ENCODE measurements at places on chromosomes 6 and 20.

GRCh38 chr6:124956018-124956417 is 6.2 kb upstream of the RNF217 start:
- no peak for DNase-seq

DNA sequence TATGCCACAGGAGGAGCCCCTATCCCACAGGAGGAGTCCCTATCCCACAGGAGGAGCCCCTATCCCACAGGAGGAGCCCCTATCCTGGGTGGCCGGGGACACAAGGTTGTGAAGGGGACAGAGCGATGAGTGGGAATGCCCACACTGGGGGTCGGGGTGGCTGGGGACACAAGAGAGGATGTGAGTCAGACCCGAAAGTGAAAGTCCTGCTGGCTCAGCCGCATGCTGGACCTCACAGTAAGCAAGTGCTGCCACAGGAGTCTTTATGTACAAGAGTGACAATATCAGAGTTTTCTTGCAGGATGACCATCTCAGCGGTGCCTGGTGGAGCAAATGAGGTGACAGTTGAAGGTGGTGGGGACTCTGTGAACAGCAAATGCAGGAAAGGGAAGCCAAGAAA is 93.7 kb downstream of the PSMB1 start:
- no peak for DNase-seq

GRCh38 chr6:148888856-148889255 is 142.0 kb downstream of the UST start:
- no peak for DNase-seq

DNA sequence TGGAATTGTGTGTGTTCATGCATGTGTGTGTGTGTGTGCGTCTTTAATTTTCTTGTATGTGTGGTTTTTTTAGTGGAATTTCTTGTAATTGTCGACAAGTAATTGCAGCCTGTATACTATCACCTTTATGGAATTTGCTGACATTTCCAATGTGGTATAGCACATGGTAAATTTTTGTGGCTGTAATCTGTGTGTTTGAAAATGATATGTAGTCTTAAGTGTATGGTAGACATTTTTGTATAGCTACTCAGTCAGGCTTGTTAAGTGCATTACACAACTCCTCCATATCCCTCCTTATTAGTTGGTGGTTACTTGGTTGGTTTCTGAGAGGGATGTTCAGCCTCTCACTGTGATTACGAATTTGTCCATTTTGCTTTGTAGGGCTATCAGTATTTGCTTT is 384.5 kb upstream of the HSF2 start:
- no peak for DNase-seq

- no peak for DNase-seq
Observed at GRCh38 chr6:78489874-78490273, 377.5 kb upstream of the IRAK1BP1 start.

DNA sequence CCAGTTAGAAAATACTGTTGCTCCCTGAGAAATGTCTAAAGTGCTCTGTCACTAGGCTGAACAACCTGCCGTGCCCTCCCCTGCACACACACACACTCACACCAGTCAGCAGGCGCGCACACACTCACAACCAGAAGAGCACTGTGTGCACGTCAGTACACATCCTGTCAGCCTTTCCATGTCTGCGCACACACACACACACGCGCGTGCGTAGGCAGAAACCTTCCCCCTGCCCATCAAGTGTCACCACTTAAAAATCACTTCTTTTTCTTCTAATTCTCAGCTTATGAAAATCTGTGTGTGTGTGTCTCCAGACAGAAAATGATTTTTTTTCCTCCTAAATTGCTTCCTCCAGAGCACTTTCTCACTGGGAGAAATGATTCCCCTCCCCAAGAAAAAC is 100.3 kb downstream of the EDN3 start:
- DNase-seq, result no peak

GRCh38 chr6:159250633-159251032 is 81.4 kb downstream of the FNDC1 start:
- no peak for DNase-seq

- no peak for DNase-seq
Observed at GRCh38 chr20:54608943-54609342, 133.6 kb downstream of the DOK5 start.

- no peak for DNase-seq
Observed at GRCh38 chr6:25944688-25945574, 14.4 kb upstream of the SLC17A2 start.

- no peak for DNase-seq
Observed at GRCh38 chr6:82584856-82585255, 221.2 kb downstream of the TPBG start.

DNA sequence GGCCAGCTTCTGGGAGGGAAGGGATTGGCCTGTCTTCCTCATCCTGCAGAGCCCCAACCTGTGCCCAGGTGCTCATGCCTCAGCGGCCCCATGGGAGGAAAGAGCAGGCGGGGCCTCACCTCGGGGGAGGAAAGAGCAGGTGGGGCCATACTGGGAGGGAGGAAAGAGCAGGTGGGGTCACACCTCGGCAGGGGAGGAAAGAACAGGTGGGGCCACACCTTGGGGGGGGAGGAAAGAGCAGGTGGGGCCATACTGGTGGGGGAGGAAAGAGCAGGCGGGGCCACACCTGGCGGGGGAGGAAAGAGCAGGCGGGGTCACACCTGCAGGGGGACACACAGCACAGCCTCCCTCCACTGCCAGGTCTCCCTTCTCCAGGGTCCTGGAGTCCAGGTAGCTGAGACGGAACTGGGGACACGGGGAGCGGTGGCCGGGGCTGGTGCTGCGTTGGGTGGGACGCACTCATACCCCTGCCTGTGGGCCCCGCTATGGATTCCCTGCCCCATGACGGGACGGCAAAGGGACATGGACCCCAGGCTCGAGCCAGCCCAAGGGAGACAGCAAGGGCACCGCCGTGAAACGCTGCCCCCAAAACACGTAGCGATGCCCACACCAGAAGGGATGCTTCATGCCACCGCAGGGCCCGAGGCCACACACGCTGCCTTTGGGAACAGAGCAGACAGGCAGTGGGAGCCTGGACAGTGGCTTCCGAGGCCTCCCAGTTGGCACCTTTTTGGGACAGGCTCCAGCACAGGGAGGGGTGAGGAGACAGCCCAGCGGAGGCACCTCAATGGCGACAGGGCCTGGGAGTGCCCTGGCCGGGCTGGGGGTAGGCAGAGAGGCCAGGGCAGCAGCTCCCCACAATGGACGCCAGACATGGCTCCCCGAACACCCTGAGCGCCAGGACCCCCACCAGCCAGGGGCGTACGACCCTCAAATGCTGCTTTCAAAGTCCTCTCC is 43.3 kb upstream of the CHRNA4 start:
- no peak for DNase-seq

DNA sequence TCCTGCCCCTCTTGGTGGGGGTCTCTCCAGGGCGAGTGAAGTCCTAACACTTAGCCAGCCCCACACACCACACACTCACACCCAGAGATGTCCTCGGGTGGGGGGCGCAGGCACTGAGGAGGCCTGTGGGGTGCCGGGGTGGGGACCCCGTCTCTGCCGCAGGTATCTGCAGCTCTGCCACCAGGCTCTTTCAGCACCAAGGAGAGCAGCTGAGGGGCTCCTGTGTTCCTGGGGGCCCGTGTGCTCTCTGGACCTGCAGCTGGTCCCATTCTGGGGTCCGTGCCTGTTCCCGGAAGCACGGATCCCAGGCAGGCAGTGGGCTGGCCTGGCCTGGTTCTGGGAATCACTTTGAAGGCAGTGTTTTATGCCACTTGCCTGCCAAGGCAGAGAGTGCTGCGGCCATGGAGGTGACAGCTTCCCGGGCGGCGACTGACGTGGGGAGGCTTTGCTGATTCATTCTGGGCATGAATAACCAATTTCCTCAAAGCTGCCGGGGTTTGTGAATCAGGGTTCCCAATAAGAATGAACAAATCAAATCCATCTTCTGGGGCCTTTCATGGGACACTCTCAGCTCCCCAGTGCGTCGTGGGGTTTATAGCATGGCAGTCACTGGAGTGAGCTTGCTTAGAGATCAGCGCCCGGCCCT is 54.4 kb upstream of the SLCO4A1 start:
- DNase-seq, result no peak

GRCh38 chr6:150627585-150628025 is 27.9 kb downstream of the PLEKHG1 start:
- DNase-seq, result no peak

- DNase-seq, result no peak
Observed at GRCh38 chr20:63284083-63284440, 8.9 kb upstream of the COL20A1 start.

- DNase-seq, result no peak
Observed at GRCh38 chr6:2375443-2375842, 130.0 kb upstream of the GMDS start.

DNA sequence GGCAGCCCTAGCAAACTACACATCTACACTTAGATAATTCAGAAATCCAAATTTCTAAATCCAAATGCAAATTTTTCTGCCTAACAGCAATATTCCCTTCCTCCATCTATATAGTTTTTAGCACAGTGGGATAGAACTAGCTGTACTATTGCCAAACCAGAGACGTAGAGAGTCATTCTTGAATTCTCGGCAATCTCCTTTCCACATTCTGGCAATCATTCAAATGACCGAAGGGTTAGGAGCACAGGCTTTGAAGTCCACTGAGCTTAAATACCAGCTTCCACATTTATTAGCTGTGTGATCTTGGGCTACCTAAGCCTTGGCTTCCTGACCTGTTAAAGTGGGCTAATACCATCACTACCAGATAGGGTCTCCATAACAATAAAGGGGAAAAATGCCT is 3.1 kb upstream of the RPS12 start:
- no peak for DNase-seq

DNA sequence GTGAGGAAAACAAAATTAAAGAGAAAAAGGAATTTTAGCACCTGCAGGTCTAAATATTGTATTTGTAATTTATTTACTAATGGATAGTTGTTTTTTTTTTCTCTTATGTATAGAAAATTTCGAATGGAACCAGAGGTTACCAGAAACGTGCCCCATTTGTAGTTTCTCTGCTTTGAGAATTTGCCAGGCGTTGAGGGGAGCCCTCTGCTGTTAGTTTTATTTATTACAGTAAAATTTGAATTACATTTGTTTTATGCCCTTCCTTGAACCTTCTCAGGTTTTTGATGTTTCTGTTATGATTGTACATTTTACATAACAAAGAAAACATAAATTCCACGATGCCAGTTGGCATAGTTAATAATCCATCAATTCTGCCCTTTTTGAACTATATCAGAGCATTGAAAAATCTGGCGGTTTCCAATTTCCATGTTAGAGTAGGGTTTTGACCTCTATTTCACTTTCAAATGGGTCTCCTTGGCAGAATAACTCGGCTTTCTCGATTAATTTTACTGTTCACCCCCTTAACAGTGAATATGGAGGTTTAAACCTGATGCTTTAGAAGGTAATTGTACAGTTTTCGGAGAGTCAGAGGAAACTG is 35.1 kb upstream of the RFPL4B start:
- no peak for DNase-seq

GRCh38 chr6:42404484-42404883 is 47.2 kb downstream of the TRERF1 start:
- no peak for DNase-seq

DNA sequence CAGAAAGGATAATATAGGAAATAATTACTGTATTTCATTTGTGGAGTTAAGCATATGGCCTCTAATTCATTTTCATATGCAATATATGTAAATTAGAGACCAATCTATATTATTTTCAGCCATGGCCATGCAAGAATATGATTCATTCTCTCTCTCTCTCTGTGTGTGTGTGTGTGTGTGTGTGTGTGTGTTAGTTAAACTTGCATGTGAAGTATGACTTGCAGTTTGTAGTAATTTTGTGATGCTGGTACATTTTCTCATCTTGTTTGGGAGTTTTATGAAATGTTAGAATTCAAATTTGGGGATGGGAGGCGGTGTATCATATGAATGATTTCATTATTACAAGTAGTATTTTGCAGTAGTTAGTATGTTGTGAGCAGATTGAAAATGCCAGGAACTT is 74.8 kb downstream of the JARID2 start:
- DNase-seq, result no peak

DNA sequence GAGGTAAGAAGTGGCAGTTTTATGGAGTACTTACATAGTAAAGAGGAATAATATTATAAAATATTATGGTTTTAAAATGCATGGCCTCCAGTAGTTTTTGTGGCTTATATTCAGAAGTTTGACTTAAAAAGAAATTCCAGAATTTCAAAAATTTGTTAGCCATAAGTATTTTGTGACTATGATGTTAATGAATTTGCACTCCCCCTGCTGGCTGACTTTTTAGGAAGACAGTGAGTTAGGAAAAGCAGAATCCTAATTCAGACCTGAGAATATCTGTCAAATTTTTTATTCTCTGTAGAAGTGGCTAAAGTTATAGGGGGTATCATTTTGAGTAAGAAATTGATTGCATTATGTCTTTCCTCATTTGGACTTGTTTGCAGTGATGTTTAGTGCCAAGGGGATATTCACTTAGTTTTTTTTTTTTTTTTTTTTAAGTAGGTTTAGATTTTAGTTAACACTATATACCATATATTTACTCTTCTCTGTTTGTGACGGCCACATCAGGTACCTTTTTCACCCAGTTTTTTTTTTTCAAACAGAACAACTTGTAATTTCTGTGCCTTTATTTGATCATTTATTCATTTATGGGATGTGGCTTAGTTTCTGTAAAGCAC is 40.8 kb downstream of the ZFAND3 start:
- DNase-seq, result no peak

- no peak for DNase-seq
Observed at GRCh38 chr20:63094767-63095499, 88.2 kb upstream of the BHLHE23 start.

DNA sequence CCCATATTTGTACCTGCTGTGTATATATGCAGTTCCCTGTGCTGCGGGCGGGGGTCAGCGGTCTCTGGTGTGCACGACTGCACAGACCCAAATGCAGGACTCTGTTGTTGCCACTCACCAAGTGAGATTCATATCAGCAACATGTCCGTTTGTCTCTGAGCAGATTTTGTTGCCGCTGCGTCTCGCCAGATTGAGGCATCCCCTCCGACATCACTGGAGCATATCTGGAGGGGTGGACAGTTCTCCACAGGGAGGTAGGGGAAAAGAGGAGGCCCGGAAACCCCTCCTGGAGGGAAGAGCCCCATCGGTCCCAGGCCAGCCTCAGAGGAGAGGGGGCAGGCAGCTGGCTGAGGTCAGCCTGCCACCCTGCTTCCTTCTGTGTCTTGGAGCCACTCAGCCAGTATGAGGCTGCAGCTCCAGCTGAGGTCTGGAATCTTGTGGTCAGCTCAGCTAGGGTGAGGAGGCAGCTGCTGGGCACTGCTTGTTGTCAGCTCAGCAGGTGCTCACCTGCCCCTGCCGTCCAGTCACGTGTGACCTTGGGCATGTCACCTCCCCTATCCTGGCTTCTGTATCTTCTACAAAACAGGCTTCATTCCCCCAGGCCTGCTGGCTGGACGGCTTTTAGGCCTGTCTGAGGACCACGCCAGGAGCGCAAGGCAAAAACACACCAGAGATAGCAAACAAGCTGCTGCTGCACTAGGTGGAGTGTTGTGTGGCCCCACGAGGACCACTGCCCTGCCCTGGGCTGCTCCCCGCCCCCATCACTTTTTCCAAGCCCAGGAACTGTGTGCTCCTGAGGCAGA is 47.1 kb downstream of the HNF4A start:
- DNase-seq, result no peak

DNA sequence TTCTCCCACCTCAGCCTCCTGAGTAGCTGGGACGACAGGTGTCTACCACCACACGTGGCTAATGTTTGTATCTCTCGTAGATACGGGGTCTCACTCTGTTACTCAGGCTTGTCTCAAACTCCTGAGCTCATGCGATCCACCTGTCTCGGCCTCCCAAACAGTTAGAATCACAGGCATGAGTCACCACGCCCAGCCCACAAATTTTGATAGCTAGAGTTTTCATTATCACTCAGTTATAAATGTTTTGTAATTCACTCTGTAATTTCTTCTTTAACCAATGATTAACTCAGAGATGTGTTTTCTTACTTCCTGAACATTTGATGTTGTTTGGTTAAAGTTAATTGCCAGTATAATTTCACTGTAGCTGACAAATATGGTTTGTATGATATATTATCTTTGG is 249.3 kb downstream of the SMOC2 start:
- DNase-seq, result no peak
